Stimulated activated CD4-positive, alpha-beta T cell treated with anti-CD3 and anti-CD28 coated beads, Interleukin-15, amount 100 ng/mL, for 1 hour (primary cell): ENCODE measurements at places on chromosomes 3 and 15.

GRCh38 chr3:10845839-10846656 lies 30.0 kb downstream of the SLC6A11 start:
- DNase-seq, result no peak

DNA sequence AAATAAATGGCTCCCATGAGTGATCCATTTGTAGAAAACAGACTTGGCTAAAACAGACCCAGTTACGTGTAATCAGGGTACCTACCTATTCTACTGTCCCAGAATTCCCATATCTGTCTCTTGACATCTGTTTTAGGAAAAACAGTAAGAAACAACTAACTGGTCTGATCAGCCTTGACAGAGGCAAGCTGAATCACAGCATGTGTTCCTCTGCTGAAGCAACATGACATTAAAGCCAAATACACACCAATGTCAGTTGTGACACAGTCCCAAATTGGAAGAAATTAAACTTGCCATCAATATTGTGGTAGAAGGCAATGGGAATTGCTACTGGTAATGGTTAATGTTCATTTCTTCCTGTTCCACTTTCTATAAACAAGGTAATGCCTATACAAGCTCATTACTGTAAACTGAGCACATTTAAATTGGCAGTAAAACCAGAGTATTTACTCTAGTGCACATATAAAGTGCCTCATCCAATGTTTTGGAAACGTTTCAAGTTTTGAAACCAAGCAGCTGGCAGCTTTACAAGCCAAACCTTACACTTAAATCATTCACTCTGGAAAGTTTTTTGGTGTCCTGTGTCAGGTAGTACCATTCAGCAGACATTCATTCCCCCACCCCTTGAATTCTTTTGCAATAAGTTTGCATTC lies 27.0 kb downstream of the ALDH1A2 start:
- no peak for DNase-seq

GRCh38 chr15:35810007-35810406 lies 264.0 kb upstream of the DPH6 start:
- no peak for DNase-seq

GRCh38 chr3:35664460-35664919 lies 25.2 kb downstream of the ARPP21 start:
- DNase-seq, result no peak

DNA sequence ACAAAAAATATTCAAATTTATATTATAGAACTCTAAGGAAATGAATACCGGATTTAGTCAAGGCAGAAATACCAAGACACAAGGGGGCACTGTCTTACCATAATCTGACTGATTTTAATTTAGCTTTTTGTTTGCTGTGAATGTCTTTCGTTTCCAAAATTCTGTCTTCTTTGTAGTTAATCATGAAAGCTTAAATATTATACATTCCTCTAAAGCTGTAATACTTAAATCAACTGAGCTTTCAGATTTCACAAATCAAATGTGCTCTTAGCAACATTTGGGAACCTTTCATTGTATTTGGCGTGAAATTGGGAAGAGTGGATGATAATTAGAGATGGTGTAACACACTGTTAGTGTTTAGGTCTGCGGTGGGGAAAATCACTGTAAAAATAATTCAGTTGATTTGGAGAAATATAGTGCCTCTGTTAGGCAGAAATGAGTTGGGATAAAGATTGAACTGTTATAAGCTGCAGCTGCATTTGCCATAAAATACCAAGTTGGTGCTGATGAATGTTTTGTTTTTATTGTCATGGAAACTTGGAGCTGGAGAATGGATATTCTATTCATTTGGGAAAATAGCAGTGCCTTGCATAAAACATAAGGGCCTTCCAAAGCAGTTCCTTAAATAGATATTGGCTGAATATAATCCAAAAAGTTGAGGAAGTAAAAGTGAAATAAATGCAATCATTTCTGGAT lies 228.2 kb downstream of the TCF12 start:
- no peak for DNase-seq

GRCh38 chr15:39488961-39489360 lies 91.9 kb upstream of the THBS1 start:
- DNase-seq, result no peak

GRCh38 chr3:177448987-177449359 lies 251.7 kb upstream of the TBL1XR1 start:
- DNase-seq, result no peak

DNA sequence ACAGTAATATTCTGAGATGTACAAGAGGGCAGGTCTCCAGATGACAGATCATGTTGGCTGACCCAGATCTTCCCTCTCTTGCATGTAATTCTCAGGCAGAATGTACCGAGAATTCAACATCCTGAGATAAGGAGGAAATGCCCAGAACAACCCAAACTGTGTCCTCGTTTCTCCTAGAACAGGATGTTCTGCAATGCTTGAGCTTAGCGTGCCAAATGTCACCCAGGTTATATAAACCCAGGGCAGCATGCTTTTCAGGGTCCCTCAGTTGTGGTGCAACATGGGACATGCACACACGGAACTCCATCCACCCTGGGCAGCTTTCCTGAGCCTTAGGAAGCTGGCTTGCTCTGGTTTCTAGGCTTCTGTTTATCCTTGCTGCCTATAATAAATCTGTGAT lies 102.1 kb upstream of the CMC1 start:
- DNase-seq, result no peak

DNA sequence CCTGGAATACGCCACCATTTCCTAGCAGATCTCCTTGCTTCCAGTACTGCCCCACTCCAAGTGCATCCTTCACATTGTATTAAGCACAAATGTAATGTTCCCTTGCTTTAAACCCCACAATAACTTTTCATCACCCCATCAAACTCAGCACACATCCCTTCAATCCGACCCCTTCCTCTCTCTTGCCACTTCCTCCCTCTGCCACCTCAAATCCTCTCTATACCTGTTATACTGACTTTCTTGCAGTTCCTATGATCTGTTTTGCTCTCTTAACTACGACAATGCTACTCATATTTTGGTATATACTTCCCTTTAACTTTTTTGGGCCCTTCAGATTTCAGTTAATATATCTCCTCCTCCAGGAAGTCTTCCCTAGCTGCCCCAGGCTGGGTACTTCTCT lies 14.1 kb downstream of the PARL start:
- no peak for DNase-seq
